ENCODE measurements at places on chromosomes 12 and 14.

DNA sequence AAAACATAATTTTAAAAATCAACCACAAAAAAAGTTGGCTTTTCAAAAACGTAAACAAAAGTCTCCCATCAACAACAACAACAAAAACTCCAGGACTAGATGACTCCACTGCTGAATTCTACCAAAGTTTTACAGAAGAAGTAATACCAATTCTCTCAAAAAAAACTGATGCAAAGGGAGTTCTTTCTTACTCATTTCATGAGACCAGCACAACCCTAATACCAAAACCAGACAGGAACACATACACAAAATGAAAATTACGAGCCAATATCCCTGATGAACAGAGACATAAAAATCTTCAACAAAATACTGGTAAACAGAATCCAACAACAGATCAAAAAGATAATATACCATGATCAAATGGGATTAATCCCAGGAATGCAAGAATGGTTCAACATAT lies 147.3 kb downstream of the BTG1 start:
- DNase-seq, result no peak

DNA sequence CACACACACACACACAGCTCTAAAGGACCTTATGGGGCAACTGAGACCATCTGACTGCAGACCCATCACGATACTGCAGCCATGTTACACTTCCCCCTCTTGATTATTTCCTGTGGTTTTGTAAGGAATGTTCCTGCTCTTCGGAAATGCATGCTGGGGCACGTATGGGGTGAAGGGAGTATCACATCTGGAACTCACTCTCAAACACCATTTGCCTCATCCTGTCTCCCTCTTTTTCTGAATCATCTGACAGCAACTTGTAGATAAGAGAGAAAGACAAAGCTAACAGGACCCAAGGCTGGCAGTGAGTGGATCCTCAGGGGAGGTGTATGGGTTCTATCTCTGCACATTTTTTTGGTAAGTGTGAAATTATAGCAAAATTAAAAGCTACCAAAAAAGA lies 50.3 kb downstream of the RIMBP2 start:
- DNase-seq, result no peak

DNA sequence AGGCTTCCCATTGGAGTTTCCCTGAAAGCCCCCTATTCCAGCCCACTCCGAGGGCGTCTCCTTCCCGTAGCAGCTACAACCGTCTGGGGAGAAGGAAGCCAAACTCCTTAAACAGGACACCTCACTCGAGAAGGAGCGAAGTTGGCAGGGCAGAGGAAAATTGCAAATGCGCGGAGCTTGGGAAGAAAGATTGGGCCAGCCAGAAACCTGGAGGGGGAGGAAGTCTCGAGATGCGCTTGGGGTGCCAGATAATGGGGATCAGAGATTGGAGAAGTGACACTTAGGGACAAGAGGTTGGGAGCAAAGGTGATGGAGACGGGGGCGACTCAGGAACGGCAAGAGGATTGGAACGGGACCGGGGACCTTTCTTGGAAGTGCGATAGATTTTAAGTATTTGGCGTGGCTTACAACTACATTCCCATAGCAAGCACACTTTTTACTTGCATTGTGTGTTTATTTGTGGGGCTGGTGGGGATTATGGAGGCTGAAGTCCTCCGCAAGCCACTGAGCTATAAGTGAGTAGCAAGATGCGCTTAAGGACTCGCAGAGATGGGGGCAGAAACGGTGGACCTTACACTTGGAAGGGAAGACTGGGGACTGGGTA lies 926 bp downstream of the HRK start:
- DNase-seq, result no peak

DNA sequence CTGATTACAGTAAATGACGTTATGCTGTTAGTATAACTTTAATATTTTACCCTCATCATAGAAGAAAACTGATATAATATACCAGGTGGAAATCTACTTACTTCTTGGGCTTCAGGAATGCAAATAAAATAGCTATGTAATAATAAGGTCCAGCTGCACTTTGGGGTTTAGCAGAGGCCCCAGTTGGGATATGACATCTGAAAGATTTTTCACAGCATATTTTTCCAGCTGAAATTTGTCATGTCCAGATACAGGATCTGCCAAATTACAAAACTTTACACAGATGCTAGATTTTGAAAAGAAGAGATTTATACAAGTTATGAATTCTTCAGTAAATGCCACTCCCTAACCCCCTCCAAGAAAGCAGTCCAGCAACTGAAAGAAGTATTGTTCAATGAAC lies 29.2 kb upstream of the DCN start:
- no peak for DNase-seq
